H4 (cell line): ENCODE measurements at places on chromosomes 6 and 20. TPM values are rescaled to one million over a fixed set of nuclear protein-coding genes. Genes with fewer than 3 reads are reported as not detected.

- no peak for DNase-seq
Observed at GRCh38 chr20:24651976-24652345, 182.5 kb downstream of the SYNDIG1 start.

DNA sequence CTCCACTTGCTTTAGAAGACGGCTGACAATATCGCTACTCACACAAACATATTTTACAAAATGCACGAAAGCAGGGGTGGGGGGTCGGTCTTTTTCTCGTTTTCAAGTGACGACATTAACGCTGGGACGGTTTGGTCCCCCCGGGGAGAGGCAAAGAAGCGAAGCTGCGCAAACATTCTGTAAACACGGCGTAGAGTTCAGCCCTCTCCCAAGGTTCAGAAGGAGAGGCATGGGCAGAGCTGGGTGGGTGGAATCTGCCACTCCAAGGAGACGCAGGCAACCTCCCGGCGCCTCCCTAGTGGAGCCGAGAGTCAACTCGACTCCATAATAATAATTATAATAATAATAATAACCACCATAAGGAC is 2.4 kb downstream of the NKX2-2 start:
- DNase-seq, result no peak

ECT2L gene
- total RNA-seq, result not detected in 2 replicates

GRCh38 chr6:41353333-41353732 is 17.9 kb downstream of the NCR2 start:
- DNase-seq, result no peak

- no peak for DNase-seq
Observed at GRCh38 chr20:40538131-40538530, 150.9 kb downstream of the MAFB start.

GRCh38 chr6:88807622-88808021 is 155.8 kb downstream of the RNGTT start:
- DNase-seq, result no peak

CST4 gene
- total RNA-seq, result not detected in 2 replicates
